ENCODE measurements at places on chromosomes 6 and 20.
A peak's percentile ranks its signal among the peaks of the same experiment; 100 is the strongest.

DNA sequence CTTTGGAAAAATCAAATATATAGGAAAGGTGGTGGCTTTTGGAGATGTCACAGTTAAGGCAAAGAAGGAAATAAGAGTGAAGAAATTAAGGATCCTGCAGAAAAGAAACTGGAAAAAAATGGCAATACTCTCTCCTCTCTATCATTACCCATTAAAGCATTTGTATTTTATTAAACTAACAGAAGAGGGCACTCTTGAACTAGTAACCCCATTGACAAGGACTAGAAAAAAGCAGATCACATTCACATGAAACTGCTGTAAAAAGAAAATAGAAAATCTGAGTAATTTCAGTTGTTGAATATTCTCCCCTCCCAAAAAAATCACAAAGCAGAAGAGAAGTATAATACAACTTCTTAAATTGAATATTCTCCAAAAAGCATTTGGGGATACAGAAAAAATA is 104.1 kb upstream of the SLC35B3 start:
- DNase-seq = no peak

GRCh38 chr6:83185096-83185495 is 8.0 kb downstream of the PGM3 start:
- no peak for DNase-seq

- no peak for DNase-seq
Observed at GRCh38 chr6:90008189-90008907, 114.1 kb downstream of the GJA10 start.

- DNase-seq = no peak
Observed at GRCh38 chr6:19472153-19472552, 365.0 kb upstream of the ID4 start.

DNA sequence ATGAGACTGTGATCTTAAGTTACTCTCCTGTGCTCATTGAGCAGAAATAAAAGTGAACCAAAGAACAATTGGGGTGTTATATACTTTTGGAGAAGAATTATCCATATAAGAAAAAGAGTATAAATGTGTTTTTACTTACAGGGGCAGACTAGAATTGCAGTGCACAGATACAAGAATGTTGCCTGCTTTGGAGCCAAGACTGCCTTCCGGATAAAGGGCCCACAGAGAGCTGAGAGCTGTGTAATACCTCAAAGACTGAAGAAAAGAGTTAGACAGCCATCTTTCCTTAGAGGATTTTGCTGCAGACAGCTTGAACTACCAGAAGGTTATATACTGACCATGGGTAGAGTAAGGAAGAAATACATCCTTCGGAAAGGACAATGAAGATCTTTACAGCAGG is 1235.5 kb upstream of the CITED2 start:
- no peak for DNase-seq

DNA sequence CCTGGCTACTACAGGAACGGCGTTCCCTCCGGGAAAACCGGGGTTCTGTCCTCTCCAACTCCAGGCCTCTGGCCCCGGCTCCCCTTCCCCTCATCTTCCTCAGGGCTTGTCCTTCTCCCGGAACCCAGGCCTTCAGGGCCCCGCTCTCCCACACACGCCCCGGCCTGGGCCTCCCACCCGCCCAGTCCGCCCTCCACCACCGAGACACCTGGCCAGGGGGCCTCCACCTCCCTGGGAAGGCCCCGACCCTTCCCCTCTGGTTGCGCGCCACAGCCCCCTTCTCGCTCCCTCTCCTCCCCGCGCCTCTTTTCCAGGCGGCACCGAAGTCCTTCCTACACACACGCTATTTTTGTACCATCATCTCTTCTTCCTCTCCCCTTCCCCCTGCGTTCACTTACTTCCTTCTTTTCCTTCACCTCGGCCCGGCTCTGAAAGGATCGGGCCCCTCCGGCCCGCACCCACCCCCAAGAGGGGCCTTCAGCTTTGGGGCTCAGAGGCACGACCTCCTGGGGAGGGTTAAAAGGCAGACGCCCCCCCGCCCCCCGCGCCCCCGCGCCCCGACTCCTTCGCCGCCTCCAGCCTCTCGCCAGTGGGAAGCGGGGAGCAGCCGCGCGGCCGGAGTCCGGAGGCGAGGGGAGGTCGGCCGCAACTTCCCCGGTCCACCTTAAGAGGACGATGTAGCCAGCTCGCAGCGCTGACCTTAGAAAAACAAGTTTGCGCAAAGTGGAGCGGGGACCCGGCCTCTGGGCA is 1.3 kb upstream of the SIRPA start:
- DNase-seq = no peak

DNA sequence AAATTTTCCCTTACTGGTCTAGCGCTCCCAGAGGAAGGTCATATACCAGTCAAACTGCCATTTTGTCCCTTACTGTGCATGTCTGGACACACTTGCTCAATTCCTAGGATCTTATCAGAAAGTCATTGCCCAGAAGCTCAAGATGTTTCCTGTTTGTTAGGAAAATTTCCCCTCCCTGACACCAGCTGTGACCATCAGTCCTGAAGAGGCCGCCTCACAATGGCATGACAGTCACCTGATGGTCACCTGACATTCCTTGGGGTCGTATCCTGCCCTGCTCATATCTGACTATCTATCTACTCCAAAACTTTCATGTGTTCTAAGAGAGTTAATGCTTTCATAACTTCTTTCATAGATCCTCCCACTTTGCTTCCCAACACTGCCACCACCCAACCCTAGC is 219.9 kb downstream of the OTOR start:
- no peak for DNase-seq

DNA sequence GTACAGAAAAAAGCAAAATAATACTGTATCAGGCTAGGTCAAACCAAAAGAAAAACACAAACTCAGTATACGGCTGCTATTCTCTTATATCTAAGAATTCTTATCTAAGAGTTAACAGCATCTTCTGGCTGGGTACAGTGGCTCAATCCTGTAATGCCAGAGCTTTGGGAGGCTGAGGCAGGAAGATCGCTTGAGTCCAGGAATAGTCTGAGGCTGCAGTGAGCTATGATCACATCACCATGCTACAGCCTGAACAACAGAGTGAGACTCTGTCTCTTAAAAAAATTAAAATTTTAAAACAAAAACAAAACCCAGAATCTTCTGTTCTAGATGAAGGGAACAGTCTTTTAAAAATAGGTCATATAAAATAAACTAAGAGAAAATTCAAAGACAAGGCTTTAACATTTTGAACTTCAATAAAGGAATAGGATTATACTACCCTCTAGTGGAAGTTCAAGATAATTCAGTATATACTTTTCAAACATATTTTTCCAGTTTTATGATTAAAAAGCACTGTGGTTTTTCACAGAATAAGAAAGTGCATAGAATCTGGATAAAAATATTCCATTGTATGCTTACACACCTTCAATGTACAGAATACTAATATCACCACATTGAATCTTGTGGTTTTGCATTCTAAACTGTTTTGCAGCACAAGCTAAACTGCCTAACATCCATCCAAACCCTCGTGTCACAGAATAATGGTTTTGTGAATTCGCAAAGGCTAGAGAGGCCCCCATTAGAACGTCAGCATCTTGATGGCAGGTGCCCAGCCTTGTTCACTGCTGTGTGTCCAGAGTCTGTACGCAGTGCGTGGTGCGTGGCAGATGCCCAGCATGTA is 39.3 kb downstream of the DTNBP1 start:
- peak; percentile 8 for DNase-seq

DNA sequence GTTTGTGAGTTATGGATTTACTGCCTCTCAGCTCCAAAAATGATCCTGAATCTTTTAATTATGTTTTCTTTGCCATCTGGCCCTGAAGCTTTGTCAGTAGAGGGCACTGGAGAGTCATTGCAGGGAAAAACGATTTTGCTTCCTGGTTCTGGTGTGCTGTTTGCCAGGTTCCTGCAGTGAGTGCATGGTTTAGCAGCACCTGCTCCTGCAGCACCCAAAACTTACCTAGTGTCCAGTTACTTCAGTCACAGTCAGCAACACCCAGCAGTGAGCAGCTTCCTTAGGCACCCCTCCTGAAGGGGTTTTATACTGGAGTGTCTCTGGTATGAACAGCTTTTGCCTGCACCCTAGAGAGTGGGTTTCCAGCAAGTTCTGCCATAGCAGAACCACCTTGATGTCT is 6.0 kb upstream of the TRIM26 start:
- DNase-seq = peak; percentile 64

- no peak for DNase-seq
Observed at GRCh38 chr20:61786230-61786629, 279.5 kb downstream of the TAF4 start.

- DNase-seq = no peak
Observed at GRCh38 chr6:11852061-11852651, 73.6 kb upstream of the ADTRP start.

DNA sequence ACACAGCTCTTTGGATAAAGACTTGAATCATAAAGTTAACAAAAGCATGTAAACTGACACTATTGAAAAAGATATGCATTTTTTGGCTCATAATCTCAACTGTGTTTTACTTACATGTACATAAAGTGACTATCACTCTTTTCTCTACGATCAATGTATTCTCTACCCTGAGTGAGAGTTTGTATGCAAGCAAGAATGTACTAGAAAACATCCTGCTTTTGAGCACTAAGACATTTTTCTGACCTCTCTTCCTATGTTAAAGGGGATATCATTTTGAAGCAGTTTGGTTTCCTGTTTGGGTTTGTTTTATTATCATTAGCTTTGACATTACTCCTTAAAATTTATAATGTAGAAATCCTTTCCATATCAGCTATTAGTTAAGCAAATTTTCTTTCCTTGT is 910.8 kb downstream of the C6orf118 start:
- no peak for DNase-seq

DNA sequence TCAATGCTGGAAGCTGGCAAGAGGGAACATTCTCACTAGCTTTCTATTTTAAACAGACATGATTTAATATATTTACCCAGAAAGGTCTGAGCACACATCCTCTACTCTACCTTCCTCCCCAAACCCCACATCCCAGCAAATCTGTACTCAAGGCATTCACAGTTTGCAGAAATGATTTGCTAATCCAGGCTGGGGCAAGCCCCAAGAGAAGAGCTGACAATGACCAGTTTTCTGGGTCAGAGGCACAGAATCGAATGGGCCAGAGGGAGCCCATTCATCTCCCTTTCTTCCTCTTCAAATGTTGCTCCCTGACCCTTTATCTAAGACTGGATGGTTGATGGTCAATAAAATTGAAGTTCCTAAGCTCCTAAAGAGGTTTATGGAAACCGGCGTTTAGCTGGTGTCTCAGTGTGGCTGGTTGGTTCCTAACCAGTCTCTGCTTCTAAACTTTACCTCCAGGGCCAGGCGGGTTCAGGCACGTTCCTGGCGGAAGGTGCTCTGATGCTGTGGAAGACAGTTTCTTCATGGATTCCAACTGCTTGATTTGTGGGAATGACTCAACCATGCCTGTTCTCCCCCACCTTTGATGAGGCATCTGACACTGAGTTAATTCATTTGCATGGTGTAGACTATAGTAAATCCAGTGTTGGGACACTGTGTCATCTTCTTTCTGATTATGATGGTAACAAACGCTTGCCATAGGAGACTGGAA is 96.4 kb upstream of the IYD start:
- no peak for DNase-seq

GRCh38 chr6:112439010-112439409 is 91.9 kb downstream of the RFPL4B start:
- no peak for DNase-seq

GRCh38 chr6:72580281-72580940 is 41.5 kb upstream of the KCNQ5 start:
- no peak for DNase-seq

- DNase-seq = no peak
Observed at GRCh38 chr6:56946368-56946767, 8.5 kb upstream of the BEND6 start.

- DNase-seq = no peak
Observed at GRCh38 chr6:95742767-95743289, 165.5 kb downstream of the MANEA start.

DNA sequence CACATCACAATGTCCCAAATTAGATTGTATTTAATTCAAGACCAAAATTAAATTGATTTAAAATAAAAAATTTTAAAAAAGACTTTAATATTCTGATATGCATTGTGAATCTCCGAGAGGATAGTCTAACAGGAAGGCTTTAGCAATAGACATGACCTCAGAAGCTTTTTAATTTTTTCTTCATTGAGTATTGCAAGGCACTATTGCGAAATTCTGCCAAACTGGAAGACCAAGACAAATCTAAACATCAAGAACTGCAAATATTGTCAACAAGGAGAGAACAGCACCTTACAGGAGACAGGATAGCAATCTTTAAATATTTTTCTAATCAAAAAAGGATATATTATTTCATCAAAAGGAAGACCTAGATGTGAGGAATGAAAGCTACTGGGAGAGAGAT is 56.9 kb downstream of the BMP5 start:
- DNase-seq = no peak

GRCh38 chr6:100620085-100620840 is 155.5 kb upstream of the SIM1 start:
- no peak for DNase-seq

GRCh38 chr6:135224037-135224647 is 43.0 kb downstream of the MYB start:
- DNase-seq = no peak

DNA sequence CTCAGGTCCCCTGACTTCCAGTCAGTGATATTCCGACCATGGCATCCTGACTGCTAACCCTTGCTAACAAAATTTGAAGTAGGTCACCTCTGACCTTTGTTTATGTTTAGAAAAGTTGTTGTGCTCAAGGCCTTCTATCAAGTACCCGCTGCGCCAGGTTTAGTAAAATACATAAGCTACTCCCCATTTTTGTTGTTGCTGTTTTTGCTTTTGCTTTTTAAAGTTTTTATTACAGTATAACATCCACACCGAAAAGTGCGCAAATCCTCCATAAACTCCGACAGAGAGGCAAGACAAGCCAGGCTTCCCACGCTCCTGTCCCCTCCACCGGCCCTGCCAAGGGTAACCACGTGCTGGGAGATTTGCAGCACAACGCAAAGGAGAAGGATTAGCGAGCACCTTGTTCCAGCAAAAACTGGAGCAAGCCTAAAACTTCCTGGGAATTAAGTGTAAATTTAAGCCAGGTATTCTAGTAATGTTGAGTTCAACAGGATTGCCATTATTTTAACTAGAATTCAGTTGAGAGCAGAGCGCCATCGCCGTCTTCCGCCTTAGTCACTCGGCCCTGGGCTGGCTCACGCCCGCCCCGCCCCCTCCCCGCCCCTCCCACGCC is 17.8 kb upstream of the HMGN4 start:
- no peak for DNase-seq

DNA sequence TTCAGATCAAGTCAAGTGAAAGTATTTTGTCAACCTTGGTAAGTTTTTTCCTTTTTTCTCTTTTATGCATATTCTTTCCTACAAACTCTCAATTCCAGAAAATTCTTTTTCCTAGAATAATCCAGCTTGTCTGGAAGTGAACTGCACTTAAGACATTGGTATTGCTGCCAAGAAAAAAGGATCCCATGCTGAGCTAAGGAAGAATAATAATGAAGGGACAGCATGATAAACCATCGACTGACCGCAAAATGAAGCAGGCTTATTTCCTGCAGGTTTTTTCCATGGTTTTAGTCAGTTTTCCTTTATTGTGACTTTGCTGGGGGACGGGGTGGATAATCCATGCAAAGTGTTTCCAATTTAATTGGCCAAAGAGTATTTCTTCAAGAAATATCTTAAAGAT is 857.6 kb upstream of the SLC35B3 start:
- no peak for DNase-seq
